ENCODE measurements at places on chromosomes 5 and 9. TPM values are rescaled to one million over a fixed set of nuclear protein-coding genes. Genes with fewer than 3 reads are reported as not detected.

The BARHL1 gene
- total RNA-seq = not detected

The DRD1 gene
- total RNA-seq = not detected

The ZFP37 gene
- total RNA-seq = 3.1 TPM

The NFIB gene
- 95.0 TPM for total RNA-seq

The SLC27A6 gene
- total RNA-seq = 1.6 TPM

The PCDHB16 gene
- 1.6 TPM for total RNA-seq

The CLIC3 gene
- not detected for total RNA-seq

The CARD6 gene
- total RNA-seq = 3.1 TPM

The NIPAL4 gene
- total RNA-seq = under 0.01 TPM

The TIFAB gene
- 0.52 TPM for total RNA-seq

Measured in skeletal muscle tissue (tissue), 5 donors.